ENCODE measurements at places on chromosomes 5 and 9.

DNA sequence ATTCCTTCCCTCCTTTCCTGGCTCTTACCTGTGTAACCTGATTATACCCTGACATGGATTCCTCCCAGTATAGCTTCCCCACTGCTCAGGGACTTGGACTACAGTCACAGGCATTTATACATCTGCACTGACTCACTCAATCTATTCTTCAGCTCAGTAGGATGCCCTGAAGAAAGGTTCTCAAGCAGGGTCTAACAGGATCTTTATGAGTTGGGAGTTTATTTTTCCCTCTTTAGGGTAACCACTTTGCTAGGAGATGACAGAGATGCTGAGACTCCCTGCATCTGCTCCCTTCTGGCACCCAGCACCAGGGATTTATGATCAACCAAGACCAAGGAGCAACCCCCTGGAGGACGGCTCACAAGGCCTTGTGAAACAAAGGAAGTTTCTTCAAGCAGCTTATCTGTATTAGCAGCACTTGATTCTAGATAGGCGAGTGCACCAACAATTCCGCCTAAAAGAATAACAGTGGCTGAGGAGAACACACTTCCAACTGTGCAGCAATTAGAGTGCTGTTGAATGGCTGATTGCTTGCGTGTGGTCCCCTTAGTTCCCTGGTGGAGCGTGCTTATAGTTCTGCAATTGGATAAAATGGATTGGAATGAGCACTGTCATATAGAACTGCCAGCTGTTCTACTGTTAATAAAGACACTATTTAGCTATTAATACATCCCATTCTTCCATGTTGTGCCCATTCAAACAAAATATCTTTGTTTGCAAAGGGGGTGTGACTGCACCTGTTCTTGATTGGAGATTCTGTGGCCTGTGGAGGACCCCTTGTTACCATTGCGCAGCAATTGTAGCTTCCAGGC, 482.6 kb downstream of the ZNF608 start:
- DNase-seq, result no peak

DNA sequence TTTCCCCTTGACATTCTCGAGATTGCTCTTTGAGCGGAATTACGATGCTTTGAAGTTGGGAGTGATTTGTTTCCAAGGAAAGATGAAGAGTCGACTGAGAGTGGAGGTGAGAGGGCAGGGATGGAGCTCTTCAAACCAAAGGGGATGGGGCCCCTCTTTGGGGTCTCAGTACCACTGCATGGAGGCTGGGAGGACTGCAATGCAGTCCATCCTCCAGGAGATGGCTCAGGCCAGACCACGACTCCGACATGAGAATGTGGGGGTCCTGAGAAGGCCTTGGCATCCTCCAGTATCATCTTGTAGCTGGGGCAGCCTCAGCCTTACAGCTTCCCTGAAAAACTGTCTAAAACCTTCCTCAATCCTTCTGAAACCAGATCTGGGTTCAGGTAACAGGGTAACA, 51.1 kb upstream of the CDKN2AIPNL start:
- DNase-seq, result no peak

DNA sequence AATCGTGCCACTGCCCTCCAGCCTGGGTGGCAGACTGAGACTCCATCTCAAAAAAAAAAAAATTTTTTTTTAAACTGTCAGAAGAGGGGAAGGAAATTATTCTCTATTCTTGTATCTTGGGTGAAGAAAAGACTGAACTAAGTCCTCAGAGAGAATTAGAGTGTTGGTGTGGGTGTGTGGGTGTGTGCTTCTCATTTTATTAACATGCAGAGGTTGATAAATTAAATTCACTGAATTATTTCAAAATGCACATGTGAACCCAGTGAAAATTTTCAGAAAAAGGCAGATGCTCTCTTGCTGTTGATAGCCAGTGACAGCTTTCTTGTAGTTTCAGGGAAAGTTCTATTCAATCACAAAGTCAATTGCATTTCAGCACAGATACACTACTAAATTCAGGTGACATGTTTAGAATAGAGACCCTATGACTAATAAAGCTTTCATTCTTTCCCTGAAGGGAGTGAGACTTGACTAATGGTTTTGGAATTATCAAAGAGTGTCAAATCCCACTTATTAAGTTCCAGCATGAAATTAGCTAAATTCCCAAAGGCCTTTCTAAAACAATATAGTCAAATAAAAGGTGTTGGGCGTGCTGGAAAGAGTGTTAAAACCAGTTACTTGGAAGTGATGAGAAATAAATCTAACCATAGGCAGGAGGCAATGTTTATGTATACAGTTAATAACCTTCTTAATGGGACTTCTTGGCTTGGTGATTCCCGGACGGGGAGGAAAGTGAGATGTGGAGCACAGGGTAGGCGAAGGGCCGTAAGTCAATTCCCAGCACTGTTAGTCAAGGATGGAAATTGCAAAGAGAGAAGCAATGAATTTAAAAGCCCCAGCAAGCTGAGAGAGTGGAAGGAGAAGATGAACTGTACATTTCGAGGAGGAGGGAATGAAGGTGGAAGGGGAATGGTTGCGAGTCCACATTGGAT, 103.2 kb upstream of the SPATA31D4 start:
- DNase-seq, result no peak

- DNase-seq, result no peak
Observed at GRCh38 chr9:96483197-96483596, 33.2 kb downstream of the HABP4 start.

- DNase-seq, result no peak
Observed at GRCh38 chr5:137794863-137795262, 40.7 kb upstream of the HNRNPA0 start.

DNA sequence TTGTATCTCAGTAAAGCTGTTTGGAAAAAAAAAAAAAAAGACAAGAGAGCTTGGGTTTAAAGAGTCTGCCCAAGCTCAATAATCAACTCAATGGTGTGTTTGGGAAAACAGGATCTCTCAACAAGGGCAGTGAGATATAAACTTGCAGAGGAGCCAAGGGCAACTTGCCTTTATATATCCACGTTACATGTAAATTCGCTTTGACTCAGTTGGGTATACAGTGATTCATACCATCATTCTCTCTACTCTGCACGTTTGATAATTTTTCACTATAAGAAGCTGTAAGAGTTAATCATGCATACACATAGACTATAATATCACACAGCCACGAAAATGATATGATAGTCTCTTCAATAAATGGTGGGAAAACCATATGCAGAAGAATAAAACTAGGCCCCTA, 24.9 kb downstream of the ADAM19 start:
- no peak for DNase-seq

DNA sequence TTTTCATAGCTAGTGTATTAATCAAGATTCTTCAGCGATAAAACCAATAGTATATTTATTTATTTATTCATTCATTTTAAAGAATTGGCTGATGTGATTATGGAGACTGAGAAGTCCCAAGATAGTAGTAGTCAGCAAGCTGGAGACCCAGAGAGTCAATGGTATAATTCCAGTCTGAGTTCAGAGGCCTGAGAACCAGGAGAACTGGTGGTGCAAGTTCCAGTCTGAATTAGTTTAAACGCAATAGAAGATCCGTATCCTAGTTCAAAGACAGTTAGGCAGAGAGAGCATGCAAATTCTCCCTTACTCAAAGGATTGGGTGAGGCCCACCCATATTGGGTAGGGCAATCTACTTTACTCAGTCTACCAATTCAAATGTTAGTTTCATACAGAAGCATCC, 364.2 kb upstream of the RPS23 start:
- no peak for DNase-seq

DNA sequence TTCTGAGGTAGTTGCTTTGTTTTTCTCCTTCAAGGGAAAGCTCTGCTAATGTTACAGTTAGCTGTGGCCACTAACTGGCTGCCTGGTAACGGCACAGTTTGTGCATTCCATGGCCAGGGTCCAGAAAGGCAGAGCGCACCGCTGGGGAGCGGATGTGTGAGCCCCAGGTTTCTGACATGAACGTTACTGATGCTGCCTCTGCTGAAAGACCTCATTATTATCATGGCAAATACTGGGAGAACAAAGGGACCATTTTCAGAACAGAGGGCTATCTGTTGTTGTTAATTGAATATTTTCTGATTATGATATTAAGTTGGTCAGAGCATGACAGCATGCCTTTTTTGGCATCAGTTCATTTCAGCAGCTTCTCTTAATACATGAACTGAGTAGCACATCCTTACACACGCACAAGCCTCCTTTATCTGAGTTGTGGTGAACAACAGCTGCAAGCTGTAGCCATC, 134.1 kb downstream of the NUDT12 start:
- no peak for DNase-seq

DNA sequence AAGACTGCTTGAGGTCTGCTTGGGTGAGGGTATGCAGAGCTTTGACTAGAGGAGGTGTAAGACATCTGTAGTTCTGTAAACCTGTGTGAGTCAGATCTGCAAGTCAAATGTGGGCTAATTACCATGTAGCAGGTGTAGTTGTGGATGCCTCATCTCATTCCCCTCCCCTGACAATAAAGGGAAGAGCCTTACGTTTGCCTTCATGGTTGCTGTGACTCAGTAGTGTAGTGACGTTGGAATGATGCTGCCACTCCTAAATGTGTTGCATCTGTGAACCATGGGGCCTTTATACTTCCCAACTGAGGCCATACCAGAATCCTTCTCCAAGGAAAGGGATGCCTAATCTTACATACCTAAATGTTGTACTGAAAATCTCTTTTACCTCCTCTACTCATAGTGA, 26.0 kb downstream of the PRDM6 start:
- DNase-seq, result no peak

DNA sequence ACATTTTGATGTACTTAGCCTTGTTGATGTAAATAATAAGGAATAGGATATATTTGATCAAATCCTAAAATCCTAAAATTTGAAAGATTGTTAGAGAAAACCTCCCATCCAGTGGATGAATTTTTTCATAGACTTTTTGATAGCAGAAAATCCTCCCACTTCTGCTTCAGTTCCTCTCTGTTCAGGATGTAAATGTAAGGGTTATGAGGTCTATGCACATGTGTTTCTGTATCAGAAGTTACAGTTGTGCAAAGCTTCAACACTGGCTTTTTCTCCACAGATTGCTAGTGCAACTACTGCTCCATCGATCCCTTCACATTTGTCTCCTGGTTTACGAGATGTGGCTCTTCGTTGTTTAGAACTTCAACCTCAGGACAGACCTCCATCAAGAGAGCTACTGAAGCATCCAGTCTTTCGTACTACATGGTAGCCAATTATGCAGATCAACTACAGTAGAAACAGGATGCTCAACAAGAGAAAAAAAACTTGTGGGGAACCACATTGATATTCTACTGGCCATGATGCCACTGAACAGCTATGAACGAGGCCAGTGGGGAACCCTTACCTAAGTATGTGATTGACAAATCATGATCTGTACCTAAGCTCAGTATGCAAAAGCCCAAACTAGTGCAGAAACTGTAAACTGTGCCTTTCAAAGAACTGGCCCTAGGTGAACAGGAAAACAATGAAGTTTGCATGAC, 16.0 kb upstream of the SETD9 start:
- DNase-seq, result no peak

DNA sequence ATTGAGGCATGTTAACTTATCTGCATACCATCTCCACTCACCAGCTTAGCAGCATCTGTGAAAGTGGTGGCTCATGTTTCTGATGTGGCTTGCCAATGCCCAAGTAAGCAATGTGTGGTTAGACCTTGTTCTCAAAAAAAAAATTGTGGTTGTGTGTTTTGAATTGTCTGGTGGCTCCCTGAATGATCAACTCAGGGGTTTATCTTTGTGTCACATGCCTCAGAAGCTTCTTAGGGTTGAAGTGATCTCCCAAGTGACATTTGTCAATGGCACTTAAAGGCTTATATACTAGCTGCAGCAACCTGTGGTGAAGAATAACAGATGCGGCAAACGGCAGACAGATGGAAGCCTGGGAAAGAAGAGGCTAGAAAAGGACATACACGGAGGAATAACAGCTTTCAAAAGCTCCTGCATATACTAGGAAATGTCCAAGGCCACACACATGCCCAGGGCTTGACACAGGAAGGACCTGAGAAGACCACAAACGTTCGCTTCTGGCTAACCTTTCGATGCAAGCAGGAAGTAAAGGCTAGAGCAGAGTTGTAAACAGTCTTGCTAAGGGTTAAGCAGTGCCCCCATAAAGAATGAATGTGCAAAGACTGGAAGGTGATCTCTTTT, 42.2 kb upstream of the FSD1L start:
- peak; percentile 38 for DNase-seq

DNA sequence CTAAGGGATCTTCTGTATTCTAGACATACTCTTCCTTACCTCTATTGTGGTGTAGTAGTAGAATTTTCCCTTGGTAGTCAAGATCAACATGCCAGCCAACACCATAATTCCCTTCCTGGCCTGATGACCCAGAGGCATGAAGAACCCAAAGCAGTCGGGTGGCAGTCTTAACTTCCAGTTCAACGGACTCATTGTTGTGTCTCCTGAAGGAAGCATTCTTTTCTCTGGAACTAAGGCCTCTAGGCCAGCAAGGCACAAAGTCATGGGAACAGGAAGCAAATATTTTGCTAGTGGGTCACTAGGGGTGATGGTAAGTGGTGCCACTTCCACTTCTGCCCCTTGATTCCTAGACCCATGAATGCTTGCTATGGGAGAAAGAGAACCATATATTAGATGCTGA, 55.2 kb upstream of the DAPK1 start:
- DNase-seq, result no peak

- DNase-seq, result no peak
Observed at GRCh38 chr9:112002847-112003457, 106.3 kb downstream of the UGCG start.

DNA sequence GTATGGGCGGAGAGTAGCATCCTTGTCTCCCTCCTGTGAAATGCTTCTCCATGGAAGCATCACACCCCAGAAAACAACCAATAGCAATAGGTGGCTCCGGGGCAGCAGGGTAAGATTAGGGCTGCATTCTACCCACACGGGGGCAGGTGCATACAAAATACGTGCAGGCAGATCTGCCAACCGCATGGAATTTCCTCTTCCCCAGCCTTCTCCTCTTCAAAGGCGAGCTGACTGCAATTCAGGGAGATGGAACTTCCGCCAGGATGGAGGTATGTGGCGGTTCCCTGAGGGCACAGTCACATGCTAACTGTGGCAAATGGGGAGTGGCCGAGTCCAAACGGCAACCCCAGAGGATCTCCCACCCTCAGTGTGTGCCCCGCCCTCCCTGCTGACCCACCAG, 81.5 kb downstream of the LMNB1 start:
- DNase-seq, result no peak

- DNase-seq, result no peak
Observed at GRCh38 chr5:59332236-59332973, 561.1 kb downstream of the PDE4D start.

GRCh38 chr9:86892576-86892975, 54.7 kb downstream of the GAS1 start:
- DNase-seq, result no peak

DNA sequence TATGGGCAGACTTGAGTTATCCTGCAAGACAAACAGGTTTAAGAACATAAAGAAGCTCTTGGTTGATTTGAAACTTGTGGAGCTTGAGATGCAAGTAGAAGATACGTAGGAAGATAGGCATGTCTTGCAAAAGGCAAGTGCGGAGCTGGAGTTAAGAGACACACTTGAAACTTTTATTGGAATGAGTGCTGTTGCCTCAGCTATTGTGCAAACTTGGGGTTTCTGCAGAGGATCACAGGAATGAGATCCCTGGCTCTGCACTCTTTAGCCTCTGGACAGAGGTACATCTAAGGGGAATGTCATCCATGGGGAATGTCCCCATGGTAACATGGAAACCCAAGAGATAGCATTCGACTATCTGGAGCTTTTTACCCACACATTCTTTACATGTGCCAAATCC, 121.1 kb downstream of the ADCY2 start:
- no peak for DNase-seq

All from NCI-H2107 (cell line).